ENCODE measurements at places on chromosomes 5 and 9. TPM values are rescaled to one million over a fixed set of nuclear protein-coding genes. Genes with fewer than 3 reads are reported as not detected.

- no peak overlapping the region for H3K27ac ChIP-seq
- no peaks in the 10 kb centered on the region for H3K36me3 ChIP-seq
- H3K4me3 ChIP-seq, result no peak overlapping the region
- no peaks in the 10 kb centered on the region for H3K4me1 ChIP-seq
Measured at GRCh38 chr9:105129731-105130130, 114.7 kb upstream of the SLC44A1 start.

DNA sequence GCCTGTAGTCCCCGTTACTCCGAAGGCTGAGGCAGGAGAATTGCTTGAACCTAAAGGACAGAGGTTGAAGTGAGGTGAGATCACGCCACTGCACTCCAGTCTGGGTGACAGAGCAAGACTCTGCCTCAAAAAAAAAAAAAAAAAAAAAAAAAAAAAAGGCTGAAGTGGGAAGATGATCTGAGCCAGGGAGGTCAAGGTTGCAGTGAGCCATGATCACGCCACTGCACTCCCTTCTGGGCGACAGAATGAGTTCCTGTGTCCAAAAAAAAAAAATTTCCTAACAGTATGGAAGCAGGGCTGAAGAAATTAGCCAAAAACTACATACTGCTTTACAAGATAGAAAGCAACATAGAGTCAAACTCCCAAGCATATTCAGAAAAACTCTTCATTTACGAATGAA is 132.8 kb downstream of the CPLANE1 start:
- peaks cover 53% of the 10 kb centered on the region for H3K36me3 ChIP-seq
- H3K4me1 ChIP-seq, result no peaks in the 10 kb centered on the region
- no peaks in the 10 kb centered on the region for H3K27me3 ChIP-seq
- H3K4me3 ChIP-seq, result no peak overlapping the region
- H3K27ac ChIP-seq, result no peak overlapping the region
- DNase-seq, result no peak

DNA sequence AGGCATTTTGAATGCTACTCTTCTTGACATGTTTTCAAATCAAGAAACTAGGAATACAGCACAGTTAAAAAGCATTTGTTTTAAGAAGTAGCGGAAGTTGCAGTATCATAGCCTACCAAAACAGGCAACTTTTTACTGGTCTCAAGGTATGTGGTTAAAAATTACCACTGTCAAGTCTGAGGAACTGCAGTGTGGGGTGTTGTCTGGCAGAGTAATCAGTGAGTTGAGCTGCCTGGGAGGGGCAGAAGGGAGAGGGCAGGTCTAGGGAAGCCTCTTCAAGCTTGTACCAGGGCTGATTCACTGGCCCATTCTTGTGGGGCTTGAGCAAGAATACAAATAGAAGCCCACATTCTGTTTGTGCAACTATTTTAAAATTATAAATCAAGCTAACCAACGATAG is 42.4 kb upstream of the SV2C start:
- no peaks in the 10 kb centered on the region for H3K27me3 ChIP-seq
- no peak overlapping the region for H3K27ac ChIP-seq
- H3K4me3 ChIP-seq, result no peak overlapping the region
- DNase-seq, result no peak
- H3K4me1 ChIP-seq, result no peaks in the 10 kb centered on the region

- no peaks in the 10 kb centered on the region for H3K27me3 ChIP-seq
- no peaks in the 10 kb centered on the region for H3K36me3 ChIP-seq
- H3K4me3 ChIP-seq, result no peak overlapping the region
- H3K27ac ChIP-seq, result no peak overlapping the region
Measured at GRCh38 chr5:58484505-58484904, 6.7 kb upstream of the GAPT start.

FOXD4 gene
- not detected for total RNA-seq

DNA sequence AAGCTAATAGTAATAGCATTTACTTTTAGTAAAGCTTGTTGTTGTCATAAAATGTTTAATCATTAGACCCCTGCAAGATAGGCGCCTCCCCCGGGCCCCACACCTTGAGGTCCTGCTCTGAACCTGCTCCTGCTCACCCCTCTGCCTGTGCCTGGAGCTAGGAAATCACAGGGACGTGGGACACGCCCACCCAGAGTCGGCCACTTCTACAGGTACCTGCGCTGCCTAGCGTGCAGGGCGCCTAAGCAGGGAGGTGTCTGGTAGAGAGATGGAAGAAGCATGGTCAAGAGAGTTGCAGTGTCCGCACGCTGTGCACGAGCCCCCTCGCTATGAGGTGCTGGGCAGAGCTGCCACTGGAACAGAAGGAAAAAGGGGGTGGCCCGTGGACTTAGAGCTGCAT is 52.6 kb downstream of the HINT1 start:
- H3K27ac ChIP-seq, result no peak overlapping the region
- no peak overlapping the region for H3K4me3 ChIP-seq
- no peak for DNase-seq
- H3K27me3 ChIP-seq, result no peaks in the 10 kb centered on the region

ADAMTS2 gene
- total RNA-seq, result 17.4 TPM

GRCh38 chr5:125480911-125481310 is 734.5 kb upstream of the ZNF608 start:
- no peak overlapping the region for H3K27ac ChIP-seq
- H3K4me3 ChIP-seq, result no peak overlapping the region
- H3K27me3 ChIP-seq, result no peaks in the 10 kb centered on the region
- peaks cover 40% of the 10 kb centered on the region for H3K4me1 ChIP-seq
- H3K36me3 ChIP-seq, result no peaks in the 10 kb centered on the region

Data from vagina (tissue), 2 donors.